ENCODE measurements at places on chromosomes 16 and 17.

DNA sequence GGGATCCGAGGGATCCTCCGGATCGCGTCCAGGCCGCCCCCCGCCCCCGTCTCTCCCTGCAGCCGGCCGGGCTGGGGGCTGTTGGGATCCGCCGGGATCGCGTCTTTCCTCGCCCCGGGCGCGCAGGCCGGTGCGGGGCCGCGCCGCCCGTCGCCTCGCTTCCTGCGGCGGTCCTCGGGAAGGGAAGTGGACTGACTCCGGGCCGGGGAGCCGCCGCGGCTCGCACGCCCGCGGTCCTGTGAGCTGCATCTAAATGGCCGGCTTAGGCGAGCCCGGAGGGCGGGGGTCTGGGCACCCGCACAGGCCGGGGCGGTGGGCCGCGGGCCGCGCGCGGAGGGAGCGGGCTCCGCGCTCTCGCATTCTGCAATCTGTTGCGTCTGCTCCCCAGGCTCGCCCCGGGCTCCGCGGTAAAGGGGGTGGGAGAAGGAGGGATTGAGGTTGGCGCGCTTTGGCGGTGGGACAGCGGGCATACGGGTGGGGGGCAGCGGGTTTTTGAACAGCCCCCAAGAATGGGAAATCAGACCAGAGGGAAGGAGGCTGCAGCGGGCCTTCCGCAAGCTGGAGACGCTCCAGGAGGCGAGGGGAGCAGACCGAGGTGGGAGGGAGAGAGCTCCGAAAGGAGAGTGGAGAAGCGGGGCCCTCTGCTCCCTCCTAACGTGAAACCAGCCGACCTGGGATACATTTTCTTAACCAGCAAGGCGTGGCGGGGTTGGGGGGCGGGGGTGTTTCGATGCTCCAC lies 2.2 kb downstream of the TMEM132E start:
- DNase-seq: no peak

- DNase-seq: no peak
These were observed 120.2 kb upstream of the CACNG3 start for GRCh38 chr16:24135624-24136565.

DNA sequence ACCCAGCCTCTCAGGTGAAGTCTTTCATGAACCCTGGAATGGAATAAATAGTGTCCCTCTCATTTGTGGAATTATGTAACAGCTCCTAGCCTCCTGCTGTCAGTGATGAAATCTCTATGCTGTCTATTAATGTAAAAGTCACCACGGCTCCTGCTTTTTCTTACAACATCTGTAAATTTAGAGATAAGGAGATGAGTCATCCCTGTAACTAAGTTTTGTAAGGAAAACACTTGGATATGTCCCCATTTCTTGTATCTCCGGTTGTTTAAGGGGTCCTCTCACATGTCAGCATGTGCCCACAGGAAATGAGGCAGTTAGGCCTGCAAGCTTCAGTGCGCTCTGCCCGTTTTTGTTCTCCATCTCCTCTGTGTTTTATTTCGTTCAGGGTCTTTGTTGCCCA lies 2.8 kb upstream of the NAT9 start:
- DNase-seq: no peak

GRCh38 chr17:39167476-39167875 lies 1.5 kb upstream of the ARL5C start:
- no peak for DNase-seq

- DNase-seq: no peak
These were observed 7.3 kb upstream of the LHX1 start for GRCh38 chr17:36929851-36930582.

DNA sequence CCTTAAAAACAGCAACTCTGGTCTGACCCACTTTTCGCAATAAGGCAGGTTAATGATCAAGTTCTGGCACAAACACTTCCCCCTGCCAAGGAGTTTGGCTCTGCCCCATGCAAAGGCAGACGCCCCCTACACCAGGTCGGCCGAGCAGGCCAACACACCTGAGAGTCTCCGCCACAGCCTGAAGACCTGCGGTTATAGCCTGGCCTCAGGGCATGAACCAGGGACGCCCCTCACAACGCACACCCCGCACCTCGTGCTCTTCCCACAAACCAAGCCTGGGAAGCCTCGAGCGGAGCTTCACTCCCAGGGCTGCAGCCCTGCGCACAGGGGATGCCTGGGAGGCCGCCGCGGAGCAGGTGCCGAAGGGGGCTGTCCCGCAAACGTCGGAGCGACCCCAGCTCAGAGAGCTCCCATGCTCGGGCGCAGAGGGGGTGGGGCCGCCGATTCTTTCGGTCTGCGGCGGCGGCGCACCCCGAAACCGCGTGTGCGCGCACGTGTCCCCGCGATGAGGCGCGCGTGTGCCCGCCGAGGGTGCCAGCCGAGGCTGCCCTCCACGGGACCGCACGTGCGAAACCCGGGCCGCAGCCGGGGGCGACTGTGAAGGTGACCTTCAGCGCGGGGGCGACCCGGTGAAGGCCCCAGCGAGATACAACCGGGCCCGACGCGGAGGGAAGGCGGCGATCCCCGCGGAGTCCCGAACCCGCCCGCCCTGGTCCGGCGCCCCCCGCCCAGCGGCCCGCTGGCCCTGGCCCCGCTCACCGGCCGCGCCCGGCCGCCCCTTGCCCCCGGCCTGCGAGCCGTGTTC lies 559 bp downstream of the CLUH start:
- no peak for DNase-seq

- no peak for DNase-seq
These were observed 46.0 kb downstream of the CLEC16A start for GRCh38 chr16:10990378-10990777.
